Aorta (tissue), 5 donors: ENCODE measurements at places on chromosomes 3 and 15. TPM values are rescaled to one million over a fixed set of nuclear protein-coding genes. Genes with fewer than 3 reads are reported as not detected.

Gene SKOR1
- 1.2 TPM for total RNA-seq

- H3K36me3 ChIP-seq, result no peaks in the 10 kb centered on the region
- H3K27ac ChIP-seq, result no peak overlapping the region
- no peak for DNase-seq
- no peaks in the 10 kb centered on the region for H3K4me1 ChIP-seq
- H3K27me3 ChIP-seq, result no peaks in the 10 kb centered on the region
Measured at GRCh38 chr15:63351170-63351569, 30.5 kb downstream of the CA12 start.

DNA sequence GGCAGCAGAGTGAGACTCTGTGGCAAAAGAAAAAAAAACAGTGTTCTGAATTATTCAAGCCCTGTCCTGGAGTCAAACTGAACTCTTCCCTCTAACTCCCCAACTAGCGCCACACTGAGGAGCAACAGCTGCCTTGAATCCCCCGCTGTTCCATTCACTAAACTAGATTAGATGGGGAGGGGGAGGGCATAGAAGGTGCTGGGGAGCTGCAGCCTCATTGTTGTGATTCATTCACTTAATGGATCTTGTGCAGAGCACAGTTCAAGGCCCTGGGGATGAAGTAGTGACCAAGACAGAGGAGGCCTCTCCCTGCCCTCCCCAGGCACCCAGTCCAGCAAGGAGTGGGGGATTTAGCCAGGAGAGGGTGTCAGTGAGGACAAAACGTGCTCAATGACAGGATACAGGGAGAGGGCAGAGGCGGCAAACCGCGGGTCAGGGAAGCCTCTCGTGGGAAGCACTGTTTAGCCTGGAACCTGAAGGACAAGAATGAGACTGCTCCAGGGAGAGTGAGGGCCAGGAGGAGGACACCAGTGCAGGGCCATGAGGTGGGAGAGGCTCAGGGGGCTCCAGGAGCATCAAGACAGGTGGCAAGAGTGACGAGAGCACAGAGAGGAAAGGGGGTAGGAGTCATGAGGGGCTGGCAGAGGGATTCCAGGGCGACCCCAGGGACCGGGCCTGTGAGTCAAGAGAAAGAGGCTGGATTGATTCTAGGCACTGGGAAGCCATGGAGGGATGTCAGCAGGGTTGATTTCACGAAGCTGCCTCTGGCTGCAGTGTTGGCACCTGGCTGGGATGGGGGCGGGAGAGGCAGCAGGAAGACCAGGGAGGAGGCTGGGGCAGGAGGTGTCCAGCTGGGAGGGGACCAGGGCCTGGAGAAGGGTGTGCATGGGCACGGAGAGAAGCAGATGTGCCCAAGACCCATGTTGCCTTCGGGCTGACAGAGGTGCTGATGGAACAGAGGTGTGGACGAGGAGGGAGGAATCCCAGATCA is 31.4 kb downstream of the ALS2CL start:
- no peaks in the 10 kb centered on the region for H3K27me3 ChIP-seq
- H3K4me3 ChIP-seq, result no peak overlapping the region
- no peaks in the 10 kb centered on the region for H3K36me3 ChIP-seq
- no peak overlapping the region for H3K27ac ChIP-seq
- H3K4me1 ChIP-seq, result no peaks in the 10 kb centered on the region

Gene PPARG
- total RNA-seq, result 21.0 TPM

DNA sequence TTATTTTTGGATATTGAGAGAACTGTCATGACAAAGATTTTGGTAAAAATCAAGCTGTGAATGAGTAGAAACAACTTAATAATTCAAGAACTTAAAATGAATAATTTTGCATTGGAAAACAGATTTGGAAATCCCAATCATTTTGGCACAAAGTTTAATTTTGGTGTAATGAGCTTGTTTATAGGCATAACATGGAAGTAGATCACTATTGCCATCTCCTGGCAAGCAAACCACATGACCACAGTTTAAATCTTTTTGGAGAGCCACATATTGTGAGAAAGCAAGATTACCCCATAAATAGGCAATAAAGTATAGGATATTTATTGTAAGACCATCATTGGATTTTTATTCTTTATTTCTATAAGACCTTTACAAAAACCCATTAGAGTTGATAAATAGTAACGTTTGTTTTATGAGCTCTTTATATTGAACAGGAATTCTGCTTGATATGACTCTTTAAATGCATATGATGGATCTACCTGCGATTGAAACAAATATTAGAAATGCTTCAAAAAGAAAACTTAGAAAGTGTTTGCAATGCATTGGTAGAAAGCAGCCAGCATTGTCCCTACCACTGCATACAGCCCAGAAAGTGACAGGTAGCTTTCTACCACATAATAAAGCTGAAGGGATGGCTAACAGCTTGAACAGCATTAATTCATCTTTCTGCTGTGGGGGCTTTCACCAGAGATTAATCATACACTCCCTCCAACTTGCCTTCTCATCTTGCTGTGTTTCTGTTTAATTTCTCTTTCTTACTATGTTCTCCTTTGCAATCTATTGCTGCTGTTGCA is 766.8 kb downstream of the TBL1XR1 start:
- H3K4me3 ChIP-seq, result no peak overlapping the region
- H3K36me3 ChIP-seq, result no peaks in the 10 kb centered on the region
- H3K27me3 ChIP-seq, result no peaks in the 10 kb centered on the region

DNA sequence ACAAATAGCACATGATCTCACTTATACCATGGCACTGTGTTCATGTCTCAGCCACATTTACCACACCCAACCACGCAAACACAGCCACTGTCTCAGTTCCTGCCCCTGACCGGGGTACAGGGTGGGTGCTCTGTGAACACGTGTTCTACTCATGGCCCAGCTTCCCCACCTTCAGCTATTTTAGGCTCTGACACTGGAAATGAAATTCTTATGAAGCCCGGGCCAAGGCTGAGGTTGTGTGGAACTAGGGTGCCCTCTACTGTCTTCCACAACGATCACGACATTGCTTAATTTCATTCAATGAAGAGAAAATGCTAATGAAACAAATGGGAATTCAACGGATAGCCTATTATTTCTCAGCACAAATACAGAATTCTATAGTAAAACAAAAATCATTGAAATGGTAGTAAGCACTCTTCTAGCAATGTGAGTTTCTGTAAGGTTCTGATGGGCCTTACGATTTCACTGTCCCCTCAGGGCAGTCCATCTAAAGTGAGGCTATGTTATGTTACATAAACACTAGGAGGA is 2.1 kb upstream of the GABRA5 start:
- H3K36me3 ChIP-seq, result no peaks in the 10 kb centered on the region
- no peak overlapping the region for H3K4me3 ChIP-seq
- H3K27me3 ChIP-seq, result no peaks in the 10 kb centered on the region
- no peak for DNase-seq
- H3K4me1 ChIP-seq, result no peaks in the 10 kb centered on the region
- H3K27ac ChIP-seq, result no peak overlapping the region

GRCh38 chr3:12154151-12154550 is 4.6 kb downstream of the TIMP4 start:
- DNase-seq, result no peak
- no peaks in the 10 kb centered on the region for H3K27me3 ChIP-seq
- H3K4me1 ChIP-seq, result peaks cover 2% of the 10 kb centered on the region
- no peak overlapping the region for H3K4me3 ChIP-seq
- H3K36me3 ChIP-seq, result peaks cover 2% of the 10 kb centered on the region
- no peak overlapping the region for H3K27ac ChIP-seq

GRCh38 chr3:153162513-153163392 is 727 bp downstream of the RAP2B start:
- H3K4me3 ChIP-seq, result peak overlapping the region; percentile 89
- peak overlapping the region; percentile 20 for H3K27ac ChIP-seq
- H3K36me3 ChIP-seq, result no peaks in the 10 kb centered on the region
- DNase-seq, result peak; percentile 58
- no peaks in the 10 kb centered on the region for H3K27me3 ChIP-seq

- no peaks in the 10 kb centered on the region for H3K4me1 ChIP-seq
- no peaks in the 10 kb centered on the region for H3K27me3 ChIP-seq
- H3K27ac ChIP-seq, result no peak overlapping the region
- H3K36me3 ChIP-seq, result no peaks in the 10 kb centered on the region
Measured at GRCh38 chr3:13296662-13297061, 123.5 kb downstream of the NUP210 start.

DNA sequence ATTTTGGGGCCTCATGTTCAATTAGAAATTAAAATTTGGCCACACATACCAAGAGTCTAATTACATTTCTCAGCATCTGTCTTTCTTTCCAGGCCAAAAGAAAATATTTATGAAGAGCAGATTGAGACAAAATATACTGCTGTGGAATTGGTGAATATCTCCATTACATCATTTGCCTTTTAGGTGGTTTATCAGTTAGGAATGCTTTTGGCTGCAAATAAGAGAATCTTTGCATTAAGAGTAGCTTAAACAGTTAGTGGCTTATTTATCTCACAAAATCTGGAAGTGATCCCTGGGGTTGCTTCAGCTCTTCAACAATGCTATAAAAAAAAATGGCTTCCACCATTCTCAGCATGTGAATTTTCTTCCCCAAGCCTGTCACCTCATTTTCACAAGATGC is 308.7 kb downstream of the MAGI1 start:
- DNase-seq, result no peak
- no peaks in the 10 kb centered on the region for H3K36me3 ChIP-seq
- no peak overlapping the region for H3K4me3 ChIP-seq
- no peak overlapping the region for H3K27ac ChIP-seq
- no peaks in the 10 kb centered on the region for H3K4me1 ChIP-seq
- no peaks in the 10 kb centered on the region for H3K27me3 ChIP-seq

DNA sequence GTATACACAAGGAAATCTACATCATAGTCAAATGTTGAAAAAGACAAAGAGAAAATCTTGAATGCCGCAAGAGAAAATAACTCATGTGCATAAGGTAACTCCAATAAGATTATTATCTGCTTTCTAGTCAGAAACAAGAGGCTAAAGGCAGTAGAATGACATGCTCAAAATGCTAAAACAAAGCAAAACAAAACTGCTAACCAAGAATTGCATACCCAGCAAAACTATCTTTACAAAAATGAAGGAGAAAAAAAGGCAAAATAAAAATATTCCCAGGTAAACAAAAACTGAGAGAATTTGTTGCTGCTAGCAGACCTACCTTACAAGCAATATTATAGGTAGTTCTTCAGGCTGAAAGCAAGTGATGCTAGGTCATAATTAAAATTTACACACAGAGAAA is 76.4 kb upstream of the TMEM158 start:
- no peaks in the 10 kb centered on the region for H3K4me1 ChIP-seq
- no peak overlapping the region for H3K27ac ChIP-seq
- peaks cover 2% of the 10 kb centered on the region for H3K27me3 ChIP-seq
- no peak overlapping the region for H3K4me3 ChIP-seq
- no peaks in the 10 kb centered on the region for H3K36me3 ChIP-seq
- no peak for DNase-seq

- no peaks in the 10 kb centered on the region for H3K36me3 ChIP-seq
- no peak for DNase-seq
- peaks cover 7% of the 10 kb centered on the region for H3K4me1 ChIP-seq
- H3K27me3 ChIP-seq, result no peaks in the 10 kb centered on the region
Measured at GRCh38 chr15:98735895-98736617, 87.7 kb downstream of the IGF1R start.

DNA sequence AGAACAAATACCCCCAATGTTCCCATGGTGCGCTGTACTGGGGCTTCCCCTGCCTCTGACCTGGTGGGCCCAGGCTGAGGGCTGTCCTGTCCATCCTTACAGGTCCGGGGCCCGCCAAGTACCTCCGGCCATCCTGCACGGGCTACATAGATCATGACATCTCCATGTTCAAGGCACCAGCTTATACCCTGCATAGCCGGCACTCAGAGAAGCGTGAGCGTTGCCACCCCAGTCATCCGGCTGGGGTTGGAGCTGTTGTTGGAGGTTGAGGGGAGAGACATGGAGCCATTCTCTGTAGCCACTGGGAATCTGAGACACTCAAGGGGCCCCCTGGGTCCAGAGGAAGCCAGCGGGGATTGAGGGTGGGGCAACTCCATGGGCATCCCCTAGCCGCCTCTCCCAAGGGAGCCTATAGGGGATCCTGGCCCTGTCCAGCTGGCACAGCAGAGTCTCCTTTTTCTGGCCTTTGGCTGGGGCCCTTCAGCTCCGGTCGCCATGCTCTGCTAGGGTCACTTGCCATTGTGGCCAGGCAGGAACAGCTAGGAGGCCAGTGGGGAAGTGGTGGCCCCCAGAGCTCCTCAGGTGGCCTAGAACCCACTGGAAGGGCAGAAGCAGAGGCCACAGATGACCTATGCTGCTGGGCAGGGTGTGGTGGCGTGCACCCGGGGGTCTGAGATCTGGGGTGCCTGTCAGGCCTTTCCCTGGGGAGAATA is 12.5 kb upstream of the CSPG4 start:
- H3K4me3 ChIP-seq, result no peak overlapping the region
- H3K27me3 ChIP-seq, result no peaks in the 10 kb centered on the region
- H3K36me3 ChIP-seq, result no peaks in the 10 kb centered on the region
- H3K4me1 ChIP-seq, result no peaks in the 10 kb centered on the region

DNA sequence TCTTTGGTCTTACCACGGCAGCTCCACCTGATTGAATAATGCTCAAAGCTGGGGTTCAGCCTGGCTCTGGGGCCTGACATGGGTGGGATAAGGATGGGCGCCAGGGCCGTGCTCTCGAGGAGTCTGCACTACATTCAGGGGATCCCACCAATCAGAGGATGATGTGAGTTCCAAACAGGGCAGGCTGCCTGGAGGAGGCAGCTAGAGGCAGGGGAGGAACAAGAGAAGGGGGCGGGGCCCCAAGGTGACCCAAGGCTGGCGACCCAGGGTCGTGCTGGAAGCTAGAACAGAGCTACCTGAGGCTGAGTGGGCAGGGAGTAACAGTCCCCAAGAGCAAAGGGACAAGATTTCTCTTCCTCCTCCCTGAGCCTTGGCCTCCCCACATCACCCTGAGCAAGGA is 56.1 kb downstream of the PCSK6 start:
- no peaks in the 10 kb centered on the region for H3K36me3 ChIP-seq
- H3K4me3 ChIP-seq, result no peak overlapping the region
- DNase-seq, result no peak
- no peak overlapping the region for H3K27ac ChIP-seq
- H3K4me1 ChIP-seq, result no peaks in the 10 kb centered on the region

GRCh38 chr3:159273070-159273469 is 471.2 kb downstream of the MFSD1 start:
- no peaks in the 10 kb centered on the region for H3K4me1 ChIP-seq
- no peak overlapping the region for H3K27ac ChIP-seq

DNA sequence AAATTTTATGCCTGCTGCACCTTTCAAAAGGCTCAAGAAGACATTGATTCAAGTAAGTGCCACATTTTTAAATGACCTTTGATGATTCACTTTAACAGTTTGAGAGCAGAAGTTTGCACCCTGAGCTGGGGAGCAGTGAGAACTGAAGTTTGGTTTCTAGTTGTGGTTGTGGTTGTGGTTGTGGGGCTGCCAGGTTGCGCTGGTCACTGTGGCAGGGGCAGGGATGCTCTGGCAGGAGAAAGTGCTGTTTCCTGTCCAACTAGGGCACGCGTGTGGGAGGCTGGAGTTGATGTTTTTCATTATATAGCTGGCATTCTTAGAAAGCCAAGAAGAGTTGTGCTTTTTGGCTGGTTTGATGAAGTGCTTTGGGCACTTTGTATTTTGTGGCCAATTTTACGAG is 339.7 kb upstream of the NR2F2 start:
- H3K36me3 ChIP-seq, result no peaks in the 10 kb centered on the region
- no peak overlapping the region for H3K27ac ChIP-seq
- no peaks in the 10 kb centered on the region for H3K27me3 ChIP-seq
- no peak for DNase-seq
- no peaks in the 10 kb centered on the region for H3K4me1 ChIP-seq

Gene GUCA1C
- not detected for total RNA-seq

- DNase-seq, result peak; percentile 59
- no peaks in the 10 kb centered on the region for H3K27me3 ChIP-seq
- peak overlapping the region; percentile 71 for H3K27ac ChIP-seq
Measured at GRCh38 chr3:24135280-24135679, 190.2 kb downstream of the NR1D2 start.

Gene TMOD2
- 33.1 TPM for total RNA-seq

Gene PLA2G4D
- not detected for total RNA-seq

Gene CIAO2A
- 27.4 TPM for total RNA-seq

Gene OCA2
- total RNA-seq, result 3.0 TPM
